Stimulated activated CD4-positive, alpha-beta T cell treated with anti-CD3 and anti-CD28 coated beads, Interleukin-2, amount 100 ng/mL, for 24 hours (primary cell): ENCODE measurements at places on chromosomes 12 and 14.

GRCh38 chr14:74141703-74142102, 56.9 kb downstream of the LIN52 start:
- no peak for DNase-seq

DNA sequence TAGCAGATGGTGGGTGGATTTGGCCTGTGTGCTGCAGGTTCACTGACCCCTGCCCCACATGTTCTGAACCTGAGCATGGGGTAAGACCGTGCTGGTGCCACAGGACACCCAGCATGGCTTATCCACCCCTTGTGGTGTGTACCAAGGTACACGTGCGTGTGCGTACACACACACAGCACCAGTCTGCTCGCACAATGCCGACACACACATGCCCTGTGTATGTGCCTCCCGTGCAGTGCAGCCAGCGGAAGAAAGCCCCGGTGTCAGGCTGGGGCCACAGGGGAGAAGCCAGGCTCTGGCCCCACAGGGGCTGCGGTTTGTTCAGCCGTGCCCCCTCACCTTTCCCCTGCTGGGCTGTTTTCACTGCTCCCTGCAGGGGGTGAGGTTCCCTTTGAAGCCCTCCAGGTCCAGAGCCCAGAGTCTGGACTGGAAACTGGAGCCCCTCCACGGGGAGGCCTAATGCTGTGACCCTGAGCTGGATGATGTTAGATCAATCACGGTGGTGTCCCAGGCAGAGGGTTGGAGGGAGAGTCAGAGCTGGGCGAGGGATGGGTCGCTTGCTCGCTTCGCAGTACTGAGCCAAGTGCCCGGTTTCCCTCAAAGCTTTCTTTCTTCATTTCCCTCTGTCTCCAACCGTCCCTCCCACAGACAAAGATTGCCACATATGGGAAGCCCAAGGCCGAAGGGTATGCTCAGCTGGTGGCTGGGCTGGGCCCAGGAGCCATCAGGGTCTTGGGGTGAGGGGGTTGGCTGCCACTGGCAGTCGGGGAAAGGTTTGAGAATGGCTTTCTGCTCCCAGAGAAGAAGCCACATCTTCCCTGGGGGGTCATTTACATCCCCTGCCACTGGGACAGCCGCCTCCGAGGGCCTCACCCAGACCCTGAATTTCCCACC, 6.2 kb downstream of the DTX1 start:
- no peak for DNase-seq

- no peak for DNase-seq
These were observed 781 bp downstream of the NPAS3 start for GRCh38 chr14:32939254-32940065.

- no peak for DNase-seq
These were observed 98.7 kb downstream of the INSM2 start for GRCh38 chr14:35632676-35633075.

GRCh38 chr14:51871846-51872245, 11.4 kb downstream of the GNG2 start:
- DNase-seq = no peak
